ENCODE measurements at places on chromosomes 7 and 10. TPM values are rescaled to one million over a fixed set of nuclear protein-coding genes. Genes with fewer than 3 reads are reported as not detected.

The STEAP4 gene
- polyA plus RNA-seq: 8.4 TPM

The SEMA3A gene
- 1.1 TPM for polyA plus RNA-seq

The OR13A1 gene
- polyA plus RNA-seq: 0.08 TPM

The OPN1SW gene
- polyA plus RNA-seq: not detected

The IFIT1B gene
- polyA plus RNA-seq: not detected

The TAS2R5 gene
- polyA plus RNA-seq: 0.24 TPM

The PLEKHA8 gene
- polyA plus RNA-seq: 3.0 TPM

The ADCYAP1R1 gene
- 30.8 TPM for polyA plus RNA-seq

The GIMAP5 gene
- 40.2 TPM for polyA plus RNA-seq

The ZNF25 gene
- 11.1 TPM for polyA plus RNA-seq

The ADIRF gene
- polyA plus RNA-seq: 2,071 TPM

The CLRN3 gene
- not detected for polyA plus RNA-seq

The ADAP1 gene
- polyA plus RNA-seq: 11.7 TPM

The TUBAL3 gene
- 0.07 TPM for polyA plus RNA-seq

The FAM3C gene
- polyA plus RNA-seq: 26.6 TPM

The LIPJ gene
- not detected for polyA plus RNA-seq

The MPLKIP gene
- 37.8 TPM for polyA plus RNA-seq

The FAM180A gene
- 0.07 TPM for polyA plus RNA-seq

The NUTM2A gene
- polyA plus RNA-seq: 1.3 TPM

The MYPN gene
- 0.03 TPM for polyA plus RNA-seq

The FAM241B gene
- 1.2 TPM for polyA plus RNA-seq

The WIPF3 gene
- polyA plus RNA-seq: 1.1 TPM

The MSMB gene
- not detected for polyA plus RNA-seq

The EN2 gene
- polyA plus RNA-seq: 0.04 TPM

The PNLIPRP2 gene
- not detected for polyA plus RNA-seq

The SLC26A5 gene
- not detected for polyA plus RNA-seq

The ADAM12 gene
- polyA plus RNA-seq: 1.0 TPM

The SPDYE6 gene
- polyA plus RNA-seq: not detected

The HMX3 gene
- 0.67 TPM for polyA plus RNA-seq

The PPP1R3C gene
- polyA plus RNA-seq: 9.6 TPM

The SPDYE8 gene
- not detected for polyA plus RNA-seq

The RPP30 gene
- polyA plus RNA-seq: 12.5 TPM

The CLDN15 gene
- 29.1 TPM for polyA plus RNA-seq

The CDH23 gene
- 2.0 TPM for polyA plus RNA-seq

The OR2A12 gene
- not detected for polyA plus RNA-seq

The HECW1 gene
- polyA plus RNA-seq: 0.22 TPM

The CNTNAP2 gene
- polyA plus RNA-seq: 0.03 TPM

The VTI1A gene
- polyA plus RNA-seq: 5.6 TPM

The NPC1L1 gene
- 0.38 TPM for polyA plus RNA-seq

The ATG9B gene
- polyA plus RNA-seq: 0.37 TPM

The AGR2 gene
- polyA plus RNA-seq: 12.9 TPM

The PRKAR2B gene
- polyA plus RNA-seq: 38.9 TPM

The UNCX gene
- not detected for polyA plus RNA-seq

The ST8SIA6 gene
- polyA plus RNA-seq: 0.33 TPM

The PLEKHS1 gene
- 4.2 TPM for polyA plus RNA-seq

The KCP gene
- 1.5 TPM for polyA plus RNA-seq

The AGR3 gene
- 4.4 TPM for polyA plus RNA-seq

The OPN4 gene
- 0.34 TPM for polyA plus RNA-seq

The OR2A5 gene
- not detected for polyA plus RNA-seq

The BEND7 gene
- polyA plus RNA-seq: 7.7 TPM

The CHST12 gene
- polyA plus RNA-seq: 15.7 TPM

The NAT16 gene
- not detected for polyA plus RNA-seq

The BET1 gene
- 18.8 TPM for polyA plus RNA-seq

All from adipose tissue (tissue), 3 donors.